ENCODE measurements at places on chromosomes 12 and 14. TPM values are rescaled to one million over a fixed set of nuclear protein-coding genes. Genes with fewer than 3 reads are reported as not detected.

GNS gene
- total RNA-seq, result 59.0 TPM

DNA sequence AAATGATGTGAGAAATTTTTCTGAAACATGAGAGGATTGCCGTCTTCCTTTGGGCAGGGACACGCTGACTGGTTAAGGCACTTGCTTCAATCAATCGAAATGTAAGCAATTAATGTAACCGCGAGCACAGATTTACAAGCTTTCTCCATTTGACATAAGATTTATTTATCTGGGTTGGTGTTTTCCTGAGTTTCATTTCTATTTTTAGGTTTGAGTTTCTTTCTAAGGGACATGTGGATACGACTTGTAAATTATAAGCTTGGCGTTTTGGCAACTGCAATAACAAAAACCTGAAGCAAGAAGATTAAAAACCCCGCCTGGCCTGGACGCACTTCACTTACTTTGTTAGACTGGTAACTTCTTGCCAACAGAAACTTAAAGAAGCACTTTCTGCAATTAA, 20.3 kb upstream of the SINHCAF start:
- no peak for DNase-seq

DNA sequence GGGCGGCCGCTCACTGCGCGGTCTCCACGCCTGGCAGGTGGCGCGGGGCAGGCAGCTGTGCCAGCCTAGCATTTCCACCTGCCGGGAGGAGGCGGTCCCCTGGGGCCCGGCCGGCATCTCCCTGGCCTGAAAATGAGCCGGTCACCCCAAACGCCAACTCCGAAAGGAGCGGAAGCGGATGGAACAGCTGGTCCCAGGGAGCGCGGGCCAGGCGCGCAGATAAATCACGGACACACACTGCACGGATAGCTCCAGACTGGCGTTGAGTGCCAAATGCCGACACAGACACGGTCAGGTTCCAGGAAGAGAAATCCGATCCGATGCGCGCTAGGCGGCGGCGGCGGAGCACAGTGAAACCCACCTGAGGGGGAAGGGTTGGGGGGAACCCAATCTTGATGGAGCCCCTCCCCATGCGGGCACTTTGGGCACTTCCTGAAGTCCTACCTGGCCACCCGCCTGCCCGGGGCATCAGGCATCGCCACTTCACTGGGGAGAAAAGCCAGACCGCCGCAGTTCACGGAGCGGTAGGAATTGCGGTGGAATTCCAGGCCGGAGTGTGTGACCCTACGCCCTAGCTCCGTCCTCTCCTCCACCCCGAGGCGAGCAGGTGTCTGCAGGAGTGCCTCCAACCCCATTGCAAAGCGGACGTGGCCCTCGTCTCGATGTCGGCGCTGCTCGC, 624 bp upstream of the PLEKHD1 start:
- no peak for DNase-seq

- DNase-seq, result no peak
Observed at GRCh38 chr12:52183544-52183910, 8.3 kb downstream of the KRT80 start.

GRCh38 chr14:50740856-50741255, 72.8 kb upstream of the SAV1 start:
- DNase-seq, result no peak

Data from HT1080 (cell line).